Fibroblast of skin of back (primary cell): ENCODE measurements at places on chromosomes 1 and 21.

GRCh38 chr1:23899070-23899469 lies 14.1 kb downstream of the CNR2 start:
- DNase-seq: no peak

DNA sequence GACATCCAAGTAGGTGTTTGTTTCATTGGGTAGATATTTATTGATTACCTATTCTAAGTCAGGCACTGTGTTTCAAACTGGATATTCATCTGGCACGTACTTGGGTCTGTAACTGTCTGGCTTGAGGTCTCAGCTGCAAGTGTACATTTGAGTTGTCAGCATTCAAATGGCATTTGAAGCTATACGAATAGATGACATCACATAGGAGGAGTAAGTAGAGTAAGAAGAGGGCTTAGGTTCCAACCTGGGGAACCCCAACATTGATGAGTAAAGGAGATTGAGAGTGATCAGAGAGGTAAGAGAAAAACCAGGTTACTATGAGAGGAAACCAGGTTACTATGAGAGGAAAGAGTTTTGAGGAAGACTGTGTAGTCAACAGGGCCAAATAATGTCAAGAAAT lies 30.7 kb downstream of the ZNF684 start:
- no peak for DNase-seq

DNA sequence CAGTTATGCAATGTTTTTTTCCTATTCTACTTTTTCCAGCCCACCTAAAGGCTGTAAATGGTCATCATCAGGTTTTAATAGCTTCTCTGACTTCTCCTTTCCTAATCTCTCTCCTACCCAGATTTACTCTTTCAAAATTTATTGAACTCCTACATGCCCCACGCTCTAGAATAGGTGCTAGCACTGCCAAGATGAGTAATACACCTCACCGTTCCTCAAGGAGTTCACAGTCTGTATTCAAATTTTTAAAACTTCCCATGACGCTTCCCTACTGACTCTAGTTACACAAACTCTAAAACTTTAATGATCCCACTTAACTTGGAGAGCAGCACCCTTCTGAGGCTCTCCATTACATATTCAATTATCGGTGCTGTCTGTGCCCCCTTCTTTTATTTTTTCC lies 51.6 kb downstream of the ALG14 start:
- DNase-seq: no peak

GRCh38 chr1:18564676-18565075 lies 66.0 kb upstream of the PAX7 start:
- no peak for DNase-seq

DNA sequence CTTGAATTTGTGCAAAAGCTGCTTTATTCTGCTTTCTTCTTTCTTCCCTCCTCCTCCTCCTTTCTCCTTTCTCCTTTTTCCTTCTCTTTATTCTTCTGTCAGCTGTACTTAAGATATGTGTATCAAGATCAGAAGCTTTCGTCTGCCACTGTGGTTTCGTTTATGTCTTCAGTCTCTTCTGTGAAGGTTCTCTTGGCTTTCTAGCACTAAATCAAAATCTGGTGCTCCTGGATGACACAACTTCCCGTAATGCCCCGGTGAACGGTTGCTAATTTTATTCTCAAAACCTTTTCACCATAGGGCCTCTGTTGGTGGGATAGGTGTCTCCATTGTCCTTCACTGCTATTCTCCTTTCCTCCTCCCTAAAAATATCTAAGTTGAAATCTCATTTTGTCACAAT lies 5.0 kb downstream of the ATF6 start:
- no peak for DNase-seq

GRCh38 chr21:32083197-32083596 lies 195.7 kb downstream of the MIS18A start:
- DNase-seq: peak; percentile 73

- DNase-seq: no peak
Observed at GRCh38 chr1:110449661-110450651, 993 bp upstream of the PROK1 start.

GRCh38 chr1:145777357-145778145 lies 46.3 kb downstream of the RNF115 start:
- no peak for DNase-seq

DNA sequence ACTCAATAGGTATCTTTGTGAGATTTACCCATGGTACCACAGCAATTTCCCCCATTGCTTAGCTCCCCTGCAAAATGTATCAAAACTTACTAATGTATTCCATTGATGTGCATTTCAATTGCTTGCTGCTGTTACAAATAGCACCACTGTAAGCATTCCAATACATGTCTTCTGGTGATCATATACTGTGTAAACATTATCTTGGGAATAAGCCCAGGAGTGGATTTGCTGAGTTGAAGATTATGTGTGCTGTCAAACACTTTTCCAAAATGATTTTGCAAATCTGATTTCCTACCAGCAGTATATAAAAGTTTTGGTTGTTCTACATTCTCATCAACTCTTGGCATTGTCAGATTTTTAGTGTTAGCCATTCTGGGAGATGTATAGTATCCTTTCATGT lies 141.0 kb upstream of the KCTD3 start:
- no peak for DNase-seq
